ENCODE measurements at places on chromosomes 2 and 18.

DNA sequence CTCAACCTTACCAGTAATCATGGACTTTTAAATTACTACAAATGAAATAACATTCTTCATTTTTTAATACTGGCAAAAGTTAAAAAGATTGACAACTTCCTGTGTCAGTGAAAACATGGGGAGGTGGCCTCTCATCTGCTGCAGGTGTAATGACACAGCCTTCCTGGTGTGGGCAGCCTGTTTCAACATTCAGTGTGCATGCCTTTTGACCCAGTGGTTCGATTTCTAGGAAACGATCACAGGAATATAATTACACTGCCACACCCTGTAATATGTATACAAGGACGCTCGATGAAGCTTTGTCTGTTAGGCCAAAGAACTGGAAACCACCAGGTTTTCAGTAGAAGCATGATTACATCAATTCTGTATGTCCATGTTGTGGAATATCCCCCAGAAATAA, 68.7 kb downstream of the MTHFD2 start:
- DNase-seq = no peak

- DNase-seq = no peak
These were observed 82.1 kb downstream of the EIF2AK3 start for GRCh38 chr2:88545118-88545517.

DNA sequence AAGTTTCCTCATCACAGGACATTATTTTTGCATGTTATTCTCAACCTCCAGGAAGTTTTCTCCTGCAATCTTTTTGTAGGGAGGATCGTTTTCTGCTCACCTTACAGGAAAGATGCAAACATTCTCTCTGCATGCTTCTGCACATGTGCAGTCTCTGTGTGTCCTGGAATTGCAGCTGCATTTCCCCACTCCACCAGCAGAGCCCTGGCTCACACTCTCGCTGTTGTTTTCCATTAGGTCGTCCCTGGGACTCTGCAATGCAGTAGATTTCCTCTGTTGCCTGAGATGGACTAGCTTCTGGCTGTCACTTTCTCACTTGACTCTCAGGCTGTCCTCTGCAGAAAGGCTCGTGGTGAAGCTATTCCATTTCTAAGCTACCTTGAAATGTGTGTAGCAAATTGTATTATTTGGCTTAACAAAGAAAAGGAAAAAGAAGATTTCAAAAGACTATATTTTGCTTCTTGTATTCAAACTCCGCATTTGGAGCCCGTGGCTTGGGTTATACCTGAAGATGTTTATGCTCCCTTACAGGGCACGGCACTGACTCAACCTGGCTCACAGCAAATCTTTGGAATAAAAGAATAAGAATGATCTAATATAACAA, 346.7 kb downstream of the RAD51AP2 start:
- peak; percentile 47 for DNase-seq

GRCh38 chr18:172361-172760, 14.0 kb downstream of the USP14 start:
- no peak for DNase-seq

- no peak for DNase-seq
These were observed 388 bp downstream of the DTNA start for GRCh38 chr18:34710458-34710914.

GRCh38 chr18:8501044-8501443, 108.2 kb upstream of the RAB12 start:
- DNase-seq = no peak

- DNase-seq = no peak
These were observed 658.9 kb upstream of the NXPH2 start for GRCh38 chr2:139439100-139439499.

DNA sequence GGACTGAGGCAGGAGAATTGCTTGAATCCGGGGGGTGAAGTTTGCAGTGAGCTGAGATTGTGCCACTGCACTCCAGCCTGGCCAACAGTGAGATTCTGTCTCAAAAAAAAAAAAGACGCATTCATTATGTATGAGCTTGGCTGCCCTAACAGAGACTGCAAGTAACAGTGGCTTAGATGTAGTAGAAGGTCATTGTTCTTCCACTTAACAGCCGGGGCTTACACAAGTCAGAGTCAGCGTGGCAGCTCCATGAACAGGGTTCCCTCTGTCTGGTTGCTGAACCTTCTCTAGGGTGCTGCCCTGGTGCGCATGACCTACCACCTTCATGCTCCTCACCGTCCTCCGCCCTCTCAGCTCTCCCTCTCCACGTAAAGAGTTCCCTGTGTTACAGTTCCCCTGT, 49.1 kb upstream of the IGFBP2 start:
- no peak for DNase-seq

- no peak for DNase-seq
These were observed 91.3 kb upstream of the CCDC141 start for GRCh38 chr2:179141206-179141605.

- DNase-seq = no peak
These were observed 155.3 kb downstream of the UXS1 start for GRCh38 chr2:106038601-106039375.

DNA sequence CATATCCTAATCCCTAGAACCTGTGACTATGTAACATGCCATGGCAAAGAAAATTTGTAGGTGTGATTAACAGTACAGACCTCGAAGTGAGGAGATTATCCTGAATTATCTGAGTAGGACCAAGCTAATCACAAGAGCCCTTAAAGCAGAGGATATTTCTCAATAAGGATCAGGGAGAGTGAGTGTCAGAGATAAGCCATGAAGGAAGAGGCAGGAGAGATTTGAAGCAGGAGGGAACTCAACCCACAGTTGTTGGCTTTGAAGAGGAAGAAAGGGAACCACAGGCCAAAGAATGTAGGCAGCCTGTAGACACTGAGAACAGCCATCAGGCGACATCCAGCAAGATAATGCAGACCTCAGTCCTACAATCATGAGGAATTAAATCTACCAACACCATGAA, 229.3 kb downstream of the NBAS start:
- no peak for DNase-seq

DNA sequence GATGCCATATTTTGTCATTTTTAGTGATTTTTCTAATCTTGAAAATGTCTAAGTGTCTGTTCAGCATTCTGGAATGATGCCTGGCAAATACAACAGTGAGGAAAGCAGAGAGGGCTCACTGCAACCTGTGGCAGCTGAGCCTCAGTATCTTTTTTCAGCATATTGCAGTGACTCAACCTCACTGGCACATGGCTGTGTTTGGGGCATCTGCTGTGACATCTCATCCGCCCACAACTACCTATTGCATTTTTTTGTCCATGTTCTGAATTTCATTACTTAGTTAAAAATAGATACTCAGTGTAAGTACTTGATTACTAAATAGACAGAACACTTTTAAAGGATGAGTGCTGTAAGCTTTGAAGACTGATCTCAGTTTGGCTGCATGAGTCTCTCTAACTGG, 10.7 kb downstream of the BABAM2 start:
- DNase-seq = no peak

DNA sequence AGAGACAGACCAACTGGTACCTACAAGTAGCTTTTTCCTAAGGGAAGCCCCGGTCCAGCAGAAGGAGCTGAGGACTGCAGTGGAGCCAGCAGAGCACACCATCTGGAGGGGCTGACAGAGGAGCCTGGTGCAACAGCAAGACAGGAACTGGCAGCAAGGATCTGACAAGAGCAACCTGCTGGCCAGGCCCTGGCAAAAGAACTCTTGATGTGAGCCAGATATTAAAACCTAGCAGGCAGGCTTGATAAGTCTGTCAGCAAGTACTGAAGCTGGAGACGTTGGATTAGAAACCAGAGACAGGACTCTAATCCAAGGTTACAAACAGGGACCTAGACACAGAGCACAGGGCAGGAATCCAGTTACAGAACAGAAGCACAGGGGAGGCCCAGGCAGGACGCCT, 260.7 kb upstream of the MGAT5 start:
- no peak for DNase-seq

DNA sequence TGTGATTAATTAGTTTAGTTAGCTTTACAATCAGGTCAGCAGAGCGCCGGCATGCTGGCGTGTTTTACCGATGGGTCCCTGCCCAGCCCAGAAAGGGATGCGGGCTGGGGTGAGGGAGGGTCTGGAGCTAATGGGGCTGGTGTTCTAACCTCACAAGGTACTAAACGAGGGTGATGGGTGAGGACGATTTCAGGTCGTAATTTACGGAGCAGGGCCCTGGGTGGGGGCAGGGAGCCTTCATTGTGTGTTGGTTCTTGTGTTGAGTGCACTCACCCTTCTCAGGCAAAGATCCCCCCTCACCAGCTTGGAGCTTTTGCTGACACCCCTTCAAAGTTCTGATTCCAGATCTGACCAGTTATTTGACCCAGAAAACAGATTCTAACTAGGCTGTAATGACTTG, 39.5 kb downstream of the PTGR3 start:
- DNase-seq = no peak

- DNase-seq = no peak
These were observed 11.6 kb downstream of the CROCC2 start for GRCh38 chr2:240917684-240918257.

GRCh38 chr2:37856101-37856751, 68.9 kb upstream of the RMDN2 start:
- DNase-seq = no peak

DNA sequence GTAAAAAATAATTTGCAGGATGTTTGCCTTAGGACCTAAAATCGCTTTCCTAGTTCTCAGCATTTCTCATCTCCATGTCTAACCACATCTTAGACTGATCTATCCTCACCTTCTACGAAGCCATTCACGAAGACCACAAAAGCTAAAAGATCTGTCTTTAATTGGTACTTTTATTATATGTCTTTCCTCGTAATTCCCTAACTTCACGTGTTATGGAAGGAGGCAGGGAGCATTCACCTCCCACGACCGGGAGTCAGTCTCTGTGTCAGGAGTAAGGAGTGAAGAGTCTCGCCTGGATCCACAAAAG, 1.6 kb downstream of the DLGAP1 start:
- DNase-seq = no peak

DNA sequence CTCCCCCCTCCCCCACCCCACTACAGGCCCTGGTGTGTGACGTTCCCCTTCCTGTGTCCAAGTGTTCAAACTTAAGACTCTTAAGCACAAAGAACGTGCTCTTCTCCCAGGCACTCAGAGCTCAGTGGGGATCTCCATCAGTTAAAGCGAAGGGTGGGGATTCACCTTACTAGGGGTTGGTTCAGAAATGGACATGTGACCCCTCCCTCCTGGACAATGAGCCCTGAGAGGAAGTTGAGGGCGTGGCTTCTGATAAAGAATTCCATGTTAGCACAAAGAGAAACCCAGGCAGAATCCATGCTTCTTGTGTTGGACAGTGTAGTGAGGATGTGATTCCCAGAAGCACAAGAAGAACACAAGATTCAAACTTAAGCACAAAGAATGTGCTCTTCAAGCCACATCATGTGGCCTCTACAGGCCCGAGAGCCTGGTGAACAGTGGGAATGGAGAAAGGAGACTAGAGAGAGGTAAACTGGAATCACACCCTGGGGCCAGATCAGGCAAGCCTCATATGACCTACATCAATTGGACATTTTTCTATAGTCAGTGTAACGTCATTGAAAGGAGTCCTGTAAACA, 78.1 kb upstream of the TTC39C start:
- DNase-seq = no peak

GRCh38 chr2:143953451-143954030, 566.4 kb downstream of the ZEB2 start:
- no peak for DNase-seq

- DNase-seq = no peak
These were observed 10.1 kb upstream of the CCDC138 start for GRCh38 chr2:108776475-108776874.

DNA sequence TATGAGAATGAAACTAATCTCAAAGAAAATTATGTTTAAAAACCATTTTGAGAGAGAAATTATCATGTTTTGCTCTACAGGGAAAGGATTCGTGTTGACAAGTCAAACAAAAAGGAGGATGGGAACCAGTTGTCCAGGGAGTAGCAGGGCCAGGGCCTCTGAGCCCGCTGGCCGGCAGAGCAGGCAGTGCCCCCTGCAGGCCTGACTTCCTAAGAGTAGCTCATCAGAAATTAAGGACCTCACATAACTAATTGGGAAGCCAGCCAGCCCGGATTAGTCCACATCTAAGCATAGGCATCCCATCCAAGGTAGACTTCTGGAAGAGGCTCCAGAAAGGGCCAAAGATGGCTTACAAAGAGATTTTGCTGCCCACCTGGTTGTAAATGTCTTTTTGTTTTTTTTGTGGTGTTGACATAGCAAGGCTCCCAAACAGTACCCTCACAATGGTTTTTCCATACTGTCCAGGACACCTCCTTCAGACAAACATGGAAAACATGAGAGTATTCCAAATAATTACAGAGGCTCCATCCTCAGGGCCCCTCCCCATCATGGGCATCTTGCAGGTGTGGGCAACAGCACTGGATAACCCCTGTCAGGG, 241.2 kb upstream of the TANK start:
- peak; percentile 51 for DNase-seq

- DNase-seq = no peak
These were observed 75.2 kb downstream of the ZNF516 start for GRCh38 chr18:76419811-76420210.

DNA sequence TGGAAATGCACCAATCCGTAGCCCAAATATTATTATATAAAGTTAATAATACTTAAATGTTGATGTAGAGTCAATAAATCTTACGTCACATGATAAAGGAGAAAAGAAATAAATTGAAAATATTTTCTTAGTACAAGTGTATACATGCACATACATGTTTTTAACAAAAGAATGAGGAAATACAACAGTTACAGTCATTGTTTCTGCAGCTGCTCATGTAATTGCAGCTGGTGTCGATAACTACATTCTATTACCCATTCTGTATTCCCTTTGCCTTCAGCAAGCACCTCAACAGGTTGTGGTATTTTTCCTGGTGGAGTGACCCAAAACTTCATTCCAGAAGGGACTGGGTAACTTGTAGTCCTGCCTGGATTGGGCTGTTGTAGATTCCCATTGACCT, 377.8 kb upstream of the FSIP2 start:
- DNase-seq = no peak

DNA sequence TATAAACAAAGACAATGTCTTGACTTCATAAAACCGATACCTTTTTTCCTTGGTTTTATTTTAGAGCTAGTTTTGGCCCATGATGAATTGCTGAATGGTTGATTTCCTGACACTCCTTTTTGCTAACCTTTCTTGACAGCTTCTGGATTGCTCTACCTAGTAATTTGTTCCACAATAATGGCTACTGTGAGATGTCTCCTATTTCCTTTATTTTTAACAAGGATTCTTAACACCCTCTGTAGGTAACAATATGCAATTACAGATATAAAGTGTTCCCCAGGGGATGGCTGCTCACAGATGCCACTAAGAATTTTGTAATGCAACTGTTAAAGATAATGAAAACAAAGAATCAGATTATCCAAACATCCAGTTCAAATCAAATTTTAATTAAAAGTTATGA, 100.8 kb upstream of the ATP5MC3 start:
- DNase-seq = no peak

Data from liver (tissue), 10 donors.